Cerebellar nuclear complex (tissue), 1 donor: ENCODE measurements at places on chromosomes 12 and 14.

GRCh38 chr12:67802731-67803130 lies 154.2 kb downstream of the DYRK2 start:
- DNase-seq: no peak

DNA sequence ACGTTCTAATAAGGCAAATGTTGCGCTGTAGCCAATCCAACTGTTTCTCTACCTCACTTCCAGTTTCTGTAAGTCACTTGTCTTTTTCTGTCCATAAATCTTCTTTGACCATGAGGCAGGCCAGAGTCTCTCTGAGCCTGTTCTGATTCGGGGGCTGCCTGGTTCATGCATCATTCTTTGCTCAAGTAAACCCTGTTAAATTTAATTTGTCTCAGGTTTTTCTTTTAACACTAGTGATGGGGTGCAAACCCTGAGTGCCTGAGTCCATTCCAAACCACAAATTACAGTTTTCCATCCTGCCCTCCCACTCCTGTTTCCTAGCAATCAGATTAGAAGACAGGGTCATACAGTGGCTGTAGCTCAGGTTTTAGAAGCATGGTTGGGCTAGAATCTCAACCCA lies 41.9 kb downstream of the VWF start:
- DNase-seq: no peak

DNA sequence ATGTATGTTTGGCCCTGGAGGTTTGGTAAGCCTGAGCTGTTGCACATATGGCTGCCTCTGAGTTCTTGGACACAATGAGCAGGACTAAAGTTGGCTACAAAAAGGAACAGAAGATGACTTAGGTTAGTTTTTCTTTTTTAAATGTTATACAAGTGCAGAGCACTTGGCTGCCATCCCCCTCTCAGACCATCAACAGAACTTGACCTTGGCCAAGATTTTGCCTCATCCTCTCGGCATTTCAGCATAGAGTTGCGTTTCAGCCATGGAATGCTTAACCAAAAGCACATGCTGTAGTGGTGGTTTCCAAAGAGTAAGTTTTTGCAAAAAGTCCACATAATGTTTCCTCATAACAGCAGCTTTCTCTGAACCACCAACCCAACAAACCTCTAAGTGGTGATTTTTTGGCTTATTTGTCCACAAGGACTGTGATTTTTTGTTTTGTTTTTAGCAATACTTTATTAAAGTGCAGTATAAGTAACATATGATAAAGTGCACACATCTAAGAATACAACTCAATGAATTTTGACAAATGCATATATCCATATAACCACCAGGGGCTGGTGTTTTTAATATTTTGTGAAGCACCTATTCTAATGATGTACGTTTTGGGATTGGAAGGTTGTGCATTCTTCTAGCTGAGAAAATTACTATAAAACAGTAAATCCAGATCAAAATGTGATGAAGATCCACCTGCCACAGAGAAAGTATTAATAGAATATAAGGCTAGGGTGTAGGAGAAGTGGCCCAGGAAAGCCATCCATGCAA lies 12.1 kb upstream of the GALNT16 start:
- no peak for DNase-seq

DNA sequence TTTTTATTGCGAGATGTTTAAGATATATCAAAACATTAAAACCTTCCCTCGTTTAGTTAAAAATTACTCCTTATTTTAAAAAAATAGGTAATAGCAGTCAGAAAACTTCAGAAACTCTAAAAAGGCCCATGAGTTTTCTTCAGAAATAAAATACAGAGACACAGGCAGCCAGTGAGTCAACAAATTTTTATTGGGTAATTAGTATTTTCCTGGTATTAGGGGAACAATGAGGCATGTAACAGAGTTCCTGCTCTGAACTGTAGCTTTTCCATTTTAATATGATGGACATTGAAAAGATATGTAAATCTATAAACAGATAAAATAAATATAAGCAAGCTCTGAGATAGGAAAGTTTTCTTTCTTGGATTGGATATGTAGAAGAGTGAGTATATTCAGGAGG lies 399 bp upstream of the ZNF705A start:
- no peak for DNase-seq

GRCh38 chr14:24959791-24960331 lies 90.1 kb downstream of the STXBP6 start:
- DNase-seq: no peak

DNA sequence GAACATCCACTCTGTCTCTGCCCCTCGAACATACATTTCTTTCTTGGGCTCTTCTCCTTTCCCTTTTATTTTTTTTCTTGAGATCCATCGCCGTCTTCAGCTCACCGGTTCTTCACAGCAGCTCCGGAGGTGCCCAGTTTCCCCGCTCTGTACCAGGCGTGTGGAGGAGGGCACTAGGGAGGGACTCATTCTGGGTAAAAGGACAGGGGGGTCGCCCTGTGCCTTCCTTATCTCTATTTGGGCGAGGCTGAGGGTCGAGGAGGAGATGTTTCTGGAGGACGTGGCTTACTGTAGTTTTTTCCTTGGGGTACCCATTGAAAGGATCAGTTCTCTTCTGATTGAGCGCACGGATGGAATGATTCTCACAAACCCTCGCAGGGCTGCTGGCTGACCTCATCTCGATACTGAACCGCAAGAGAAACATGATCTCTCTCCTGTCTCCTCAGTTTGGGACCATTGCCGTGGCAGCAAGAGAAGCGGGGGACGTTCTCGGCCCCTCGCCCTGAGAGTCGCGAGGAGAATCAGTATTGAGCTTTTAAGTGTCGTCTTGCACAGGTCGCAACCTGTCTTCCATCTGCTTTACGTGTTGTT lies 386 bp downstream of the LIN52 start:
- DNase-seq: no peak

DNA sequence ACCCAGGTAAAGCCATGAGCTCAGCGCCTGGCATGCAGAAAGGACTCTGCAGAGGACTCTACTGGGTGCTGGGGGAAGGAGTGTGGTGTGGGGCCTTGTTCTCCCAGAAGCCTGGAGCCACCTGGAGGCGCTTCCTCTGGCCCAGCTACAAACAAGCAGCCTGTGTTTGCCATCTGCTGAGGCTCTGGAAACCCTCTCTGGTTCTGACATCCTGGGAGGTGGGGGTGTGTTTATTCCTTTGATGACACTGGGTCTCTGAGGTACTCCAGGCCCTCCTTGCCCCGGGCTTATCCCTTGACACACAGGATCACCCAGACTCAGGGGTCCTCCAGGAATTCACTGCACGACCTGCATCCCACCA lies 44.9 kb downstream of the RNF34 start:
- no peak for DNase-seq

DNA sequence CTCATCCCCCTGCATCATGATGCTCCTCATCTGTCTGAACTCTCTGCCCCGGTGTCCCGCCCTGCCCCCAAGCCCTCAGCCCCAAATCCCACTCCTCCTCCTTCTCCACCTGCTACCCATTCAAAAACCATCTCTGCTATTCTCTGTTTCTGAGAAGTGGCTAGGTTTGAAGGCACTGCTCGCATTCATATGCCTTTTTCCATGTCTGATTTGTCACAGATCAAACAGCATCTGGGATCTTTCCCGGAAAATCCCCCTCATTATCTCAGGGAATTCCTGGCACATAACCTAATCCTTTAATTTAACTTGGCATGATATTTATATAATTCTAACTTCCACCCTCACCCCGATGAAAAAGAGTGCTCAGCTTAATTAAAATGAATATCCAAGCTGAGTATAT lies 3.3 kb upstream of the ADAM20 start:
- no peak for DNase-seq

- DNase-seq: no peak
Observed at GRCh38 chr12:68959143-68959858, 26.3 kb upstream of the CPM start.

GRCh38 chr14:56221382-56222128 lies 103.3 kb downstream of the PELI2 start:
- DNase-seq: no peak

DNA sequence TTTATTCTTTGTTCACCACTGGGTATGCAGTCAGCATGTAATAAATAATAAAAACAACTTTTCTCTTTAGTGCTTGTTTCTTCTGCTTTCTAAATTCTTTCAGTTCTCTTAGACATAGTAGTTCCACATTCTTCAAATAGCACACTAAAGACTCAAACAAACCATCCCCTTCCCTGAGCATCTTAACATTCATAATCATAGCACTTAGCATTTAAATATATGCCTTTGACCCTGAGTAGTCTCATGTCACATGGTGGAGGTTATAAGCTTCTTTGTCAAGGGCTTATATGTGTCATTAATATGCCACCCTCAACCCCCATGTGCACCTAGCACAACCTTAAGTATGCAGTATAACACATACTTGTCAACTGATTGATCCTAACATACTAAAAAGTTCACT lies 212.7 kb downstream of the PHLDA1 start:
- DNase-seq: no peak

DNA sequence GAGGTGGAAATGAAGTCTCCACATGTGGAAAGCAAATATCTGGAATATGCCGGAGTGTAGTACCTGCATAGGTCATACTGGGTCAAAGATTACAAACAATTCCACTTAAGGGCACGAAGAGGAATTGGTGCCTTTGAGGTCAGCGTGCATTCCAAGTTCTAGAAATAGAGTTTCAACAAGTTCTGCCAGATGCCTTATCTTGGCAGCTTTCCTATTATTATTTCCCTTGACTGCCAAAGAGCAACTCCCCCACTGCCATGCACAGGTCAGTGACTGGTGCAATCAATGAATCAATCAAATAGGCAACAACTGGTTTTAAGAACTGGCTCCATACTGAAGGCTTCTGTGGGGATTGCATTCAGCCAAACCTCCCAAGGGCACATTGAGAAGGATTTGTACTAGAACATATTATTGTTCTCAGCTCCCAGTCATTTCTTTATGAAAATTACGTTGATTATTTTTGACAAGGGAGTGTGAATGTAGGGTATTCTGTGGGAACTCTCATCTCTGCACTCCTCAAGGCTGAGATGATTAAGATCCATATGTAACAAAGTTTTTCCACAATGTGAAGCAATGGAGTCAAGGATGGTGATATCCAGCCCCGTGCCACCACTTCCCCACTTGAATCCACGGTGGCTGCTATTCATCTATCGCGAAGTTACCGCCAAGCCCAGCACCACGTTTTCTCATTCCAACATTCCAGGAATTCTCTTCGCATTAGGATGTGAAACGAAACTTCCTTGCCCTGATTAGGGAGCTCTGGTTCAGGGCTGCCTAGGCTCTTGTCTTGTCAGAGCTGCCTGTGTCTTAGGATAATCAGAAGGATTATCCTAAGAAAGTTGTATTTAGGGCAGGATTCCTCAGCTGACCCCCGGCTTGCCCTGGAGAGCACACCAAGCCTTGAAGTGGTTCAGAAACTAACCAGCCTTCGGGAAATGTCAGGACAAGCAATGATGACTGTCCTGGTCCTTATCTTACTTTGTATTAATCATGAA lies 115.1 kb upstream of the PCED1B start:
- DNase-seq: no peak

- no peak for DNase-seq
Observed at GRCh38 chr14:64636208-64636979, 67.8 kb upstream of the PLEKHG3 start.

- no peak for DNase-seq
Observed at GRCh38 chr12:65857840-65858239, 33.6 kb downstream of the HMGA2 start.

DNA sequence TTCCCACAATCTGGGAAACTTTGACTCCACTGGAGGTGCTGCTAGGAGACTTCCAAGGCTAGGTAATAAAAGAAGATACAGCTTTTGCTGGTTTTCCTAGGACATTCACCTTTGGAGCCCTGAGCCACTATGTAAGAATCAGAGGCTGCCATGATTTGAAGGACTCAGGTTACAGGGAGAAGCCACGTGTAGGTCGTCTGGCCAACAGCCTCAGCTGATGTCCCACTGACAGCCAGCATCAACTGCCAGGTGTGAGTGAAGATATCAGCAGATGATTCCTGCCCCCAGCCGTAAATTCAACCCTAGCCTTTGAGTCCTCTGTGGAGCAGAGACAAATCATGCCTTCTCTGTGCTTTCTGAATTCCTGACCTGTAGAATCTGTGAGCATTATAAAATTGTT lies 27.0 kb downstream of the SMOC1 start:
- DNase-seq: no peak

DNA sequence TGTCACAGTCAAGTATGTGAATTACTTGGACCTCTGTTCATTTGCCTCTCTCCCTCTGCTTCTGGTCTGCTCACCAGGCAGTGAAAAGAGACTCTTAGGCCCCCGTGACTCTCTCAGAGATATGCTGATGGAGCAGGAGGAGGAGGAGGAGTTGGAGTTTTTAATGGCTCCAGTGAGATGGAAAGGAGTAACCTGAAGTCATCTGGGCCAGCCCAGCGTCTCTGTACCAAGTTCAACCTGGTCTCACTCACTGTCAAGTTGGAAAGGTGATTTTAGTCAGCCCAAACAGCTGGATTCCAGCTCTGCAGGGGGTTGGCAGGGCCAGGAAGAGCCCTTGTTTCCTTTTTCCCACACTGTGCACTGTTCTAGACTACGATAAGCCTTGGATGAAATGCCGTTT lies 48.6 kb downstream of the SH2B3 start:
- no peak for DNase-seq

GRCh38 chr12:118841588-118841987 lies 139.8 kb upstream of the SRRM4 start:
- no peak for DNase-seq

- no peak for DNase-seq
Observed at GRCh38 chr12:12606781-12607589, 4.7 kb upstream of the CREBL2 start.

- no peak for DNase-seq
Observed at GRCh38 chr14:50718949-50719348, 50.8 kb upstream of the SAV1 start.

- DNase-seq: no peak
Observed at GRCh38 chr12:111405859-111406473, at the start of gene SH2B3. SH2B3 (plus strand) TSS chr12:111405923; CDS start chr12:111418146, 12,223 bp downstream.

GRCh38 chr14:68781161-68782021 lies 11.5 kb downstream of the ZFP36L1 start:
- DNase-seq: no peak

- no peak for DNase-seq
Observed at GRCh38 chr12:3805077-3805476, 52.2 kb upstream of the CRACR2A start.

DNA sequence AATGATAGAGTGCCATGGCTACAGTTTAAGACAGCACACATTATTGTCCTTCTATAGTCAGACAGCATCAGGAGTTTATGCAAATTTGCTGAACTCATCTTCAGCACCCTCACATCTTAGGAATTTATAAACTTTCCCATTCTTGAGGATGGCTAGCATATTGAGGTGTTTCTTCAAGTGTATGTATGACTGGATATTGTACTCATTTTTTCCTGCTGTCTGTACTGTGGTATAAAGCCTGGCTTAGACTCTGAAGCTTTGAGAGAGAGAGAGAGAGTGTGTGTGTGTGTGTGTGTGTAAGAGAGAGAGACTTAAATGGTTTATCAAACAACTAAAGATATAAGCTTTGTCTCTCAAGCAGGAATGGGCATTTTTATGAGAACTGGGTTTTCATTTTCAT lies 161.6 kb downstream of the PIK3C2G start:
- no peak for DNase-seq

GRCh38 chr14:59022144-59022543 lies 166.3 kb upstream of the DAAM1 start:
- DNase-seq: no peak
